ENCODE measurements at places on chromosomes 16 and 17.

GRCh38 chr17:3672571-3672970 lies 4.0 kb downstream of the EMC6 start:
- DNase-seq, result no peak

GRCh38 chr16:8571061-8571596 lies 19.2 kb downstream of the TMEM114 start:
- peak; percentile 27 for DNase-seq

DNA sequence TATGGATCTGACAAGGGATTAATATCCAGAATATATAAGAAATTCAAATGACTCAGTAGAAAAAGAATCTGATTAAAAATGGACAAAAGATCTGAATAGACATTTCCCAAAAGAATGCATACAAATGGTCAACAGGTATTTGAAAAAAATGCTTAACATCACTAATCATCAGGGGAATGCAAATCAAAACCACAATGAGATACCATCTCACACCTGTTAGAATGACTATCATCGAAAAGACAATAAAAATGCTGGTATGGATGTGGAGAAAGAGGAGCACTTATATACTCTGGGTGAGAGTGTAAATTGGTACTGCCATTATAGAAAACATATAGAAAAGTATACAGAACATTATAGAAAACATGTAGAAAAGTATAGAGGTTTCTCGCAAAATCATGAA lies 16.4 kb upstream of the HS3ST2 start:
- DNase-seq, result no peak

GRCh38 chr17:2157081-2157480 lies 102.2 kb downstream of the HIC1 start:
- no peak for DNase-seq

DNA sequence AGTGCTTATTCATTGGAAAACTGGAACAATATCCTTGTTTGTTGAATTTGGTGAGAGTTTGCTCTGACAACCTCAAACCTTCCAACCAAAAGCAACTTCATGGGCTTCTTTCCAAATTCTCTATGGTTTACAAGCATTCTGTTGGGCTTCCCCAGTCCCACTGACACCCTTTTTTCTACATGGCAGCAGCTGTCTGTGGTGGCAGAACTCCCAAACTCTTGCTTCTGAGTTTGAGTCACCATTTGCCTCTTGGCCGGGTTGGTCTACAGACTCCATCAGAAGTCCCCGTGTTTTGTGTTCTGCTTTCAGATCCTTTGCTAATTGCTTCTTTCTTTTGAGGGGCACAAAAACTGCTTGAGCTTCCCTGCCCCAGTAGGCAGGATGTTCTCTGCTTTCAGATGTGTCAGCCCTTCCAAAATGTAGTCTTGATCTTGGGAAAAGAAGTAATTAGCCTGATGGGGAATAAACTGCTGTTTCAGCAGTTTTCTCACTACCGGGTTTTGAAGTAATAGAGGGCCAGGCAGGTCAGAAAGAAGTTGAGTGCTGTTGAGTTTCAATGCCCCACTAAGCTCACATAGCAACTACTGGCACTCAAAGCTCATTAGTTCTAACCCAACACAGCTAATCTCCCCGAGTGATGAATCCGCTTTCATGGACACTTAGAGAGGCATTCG lies 80.7 kb downstream of the HS3ST3A1 start:
- DNase-seq, result no peak

- DNase-seq, result no peak
Observed at GRCh38 chr17:77472468-77473310, 331.9 kb downstream of the SEC14L1 start.

DNA sequence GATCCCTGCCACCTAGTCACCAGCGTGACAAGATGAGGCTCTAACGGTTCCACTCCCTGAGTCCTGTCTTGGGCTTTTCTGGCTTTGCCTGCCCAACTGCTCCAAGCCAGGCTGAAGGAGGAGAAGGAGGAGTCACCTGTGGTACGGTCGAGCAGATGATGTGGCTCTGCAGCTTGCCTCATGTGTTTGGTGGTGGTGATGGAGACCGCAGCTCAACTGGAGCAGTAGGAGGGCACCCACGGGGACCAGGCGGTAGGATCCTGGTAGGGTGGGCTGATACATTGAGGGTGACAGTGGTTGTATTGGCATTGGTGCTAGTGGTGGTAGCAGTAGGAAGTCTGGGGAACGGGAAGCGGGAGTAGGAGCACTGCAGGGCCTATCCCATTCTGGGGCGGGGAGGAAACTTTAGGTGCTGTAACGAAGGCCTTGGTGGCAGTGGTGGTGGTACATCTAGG lies 202.8 kb upstream of the WSB1 start:
- no peak for DNase-seq

DNA sequence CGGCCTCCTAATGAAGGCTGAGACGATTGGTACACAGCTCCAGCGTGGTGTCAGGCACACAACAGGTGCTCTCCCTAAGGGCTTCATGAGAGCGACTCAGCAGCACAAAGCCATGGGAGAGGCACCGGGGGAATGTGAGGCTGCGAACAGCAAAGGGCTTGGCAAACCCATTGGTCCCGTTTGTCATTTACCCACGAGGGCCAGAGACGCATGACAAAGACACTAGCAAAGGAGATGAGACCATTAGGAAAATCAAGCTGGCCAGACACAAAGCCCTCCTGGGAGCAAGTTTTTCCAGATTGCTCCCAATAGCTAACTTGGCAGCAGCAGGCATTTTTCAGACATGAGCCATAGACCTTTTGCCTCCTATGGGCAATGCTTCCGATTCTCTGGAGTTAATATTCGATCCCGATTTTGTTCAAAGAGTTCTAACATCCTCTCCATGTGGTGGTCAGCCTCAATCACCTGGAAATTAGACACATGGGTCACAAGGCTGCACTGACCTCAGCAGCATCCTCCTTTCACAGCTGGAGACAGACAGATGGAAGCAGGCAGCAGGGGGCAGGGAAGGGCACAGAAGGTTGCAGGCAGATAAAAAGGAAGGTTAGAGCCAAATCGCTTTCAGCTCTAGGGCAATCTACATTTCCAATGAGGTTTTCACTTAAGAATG lies 38.2 kb downstream of the TK2 start:
- DNase-seq, result no peak

GRCh38 chr17:19744492-19744891 lies 3.6 kb downstream of the ALDH3A1 start:
- DNase-seq, result no peak

DNA sequence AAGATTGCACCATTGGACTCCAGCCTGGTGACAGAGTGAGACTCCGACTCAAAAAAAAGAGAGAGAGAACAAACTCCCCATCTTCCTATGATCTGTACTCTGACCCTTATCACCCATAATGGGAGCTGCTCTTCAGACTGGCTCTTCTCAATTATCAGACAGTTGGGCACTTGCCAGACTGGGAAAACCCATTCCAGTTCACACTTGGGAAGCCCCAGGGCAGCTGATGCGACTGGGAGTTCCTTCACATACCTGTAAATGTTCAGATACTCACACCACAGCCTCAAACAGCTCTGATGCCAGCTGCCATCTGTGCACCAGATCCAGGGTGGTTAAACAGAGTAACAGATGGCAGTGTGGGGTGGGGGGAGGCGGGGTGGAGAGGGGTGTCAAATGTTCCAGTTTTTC lies 23.8 kb upstream of the TMEM101 start:
- DNase-seq, result no peak

- DNase-seq, result no peak
Observed at GRCh38 chr17:76442341-76443338, 10.3 kb downstream of the UBE2O start.

DNA sequence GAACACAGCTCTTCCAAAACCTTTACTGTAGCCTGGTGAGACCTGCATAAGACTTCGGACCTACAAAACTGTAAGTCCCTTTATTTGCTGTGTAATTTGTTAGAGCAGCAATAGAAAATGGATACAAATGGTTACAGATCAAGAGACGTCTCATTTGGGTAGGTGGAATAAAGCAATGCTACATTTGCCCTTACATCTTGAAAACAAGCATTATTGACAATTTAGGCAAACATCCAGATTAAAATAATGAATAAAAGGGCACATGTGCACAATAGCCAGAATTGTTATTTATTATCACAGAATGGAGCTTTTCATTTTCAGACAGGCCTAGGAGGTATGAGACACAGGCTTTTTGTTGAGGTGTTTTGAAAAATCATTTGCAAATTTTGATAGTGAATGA lies 222.2 kb upstream of the CPHXL start:
- no peak for DNase-seq

Measured in SW480 (cell line).